ENCODE measurements at places on chromosomes 2 and 18.

- DNase-seq: no peak
Observed at GRCh38 chr18:5982332-5982731, 87.0 kb upstream of the TMEM200C start.

DNA sequence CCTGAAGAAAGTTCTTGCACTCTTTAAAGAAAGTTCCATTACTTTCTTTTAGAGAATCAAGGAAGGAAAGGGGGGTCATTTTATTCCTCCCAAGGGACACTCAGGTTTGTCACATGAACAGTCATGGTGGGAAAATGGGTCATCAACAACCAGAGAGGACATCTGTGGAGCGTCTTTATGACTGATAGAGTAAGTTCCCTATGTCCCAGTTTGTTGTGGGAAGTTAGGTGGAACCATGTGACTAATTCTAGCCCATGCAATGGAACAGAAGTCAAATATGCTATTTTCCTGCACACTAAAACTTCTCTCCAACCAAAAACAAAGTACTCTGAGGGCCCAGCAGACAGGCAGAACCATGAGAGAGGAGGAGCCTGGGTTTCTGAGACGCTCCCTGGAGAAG, 165.6 kb upstream of the SERTAD2 start:
- DNase-seq: no peak

DNA sequence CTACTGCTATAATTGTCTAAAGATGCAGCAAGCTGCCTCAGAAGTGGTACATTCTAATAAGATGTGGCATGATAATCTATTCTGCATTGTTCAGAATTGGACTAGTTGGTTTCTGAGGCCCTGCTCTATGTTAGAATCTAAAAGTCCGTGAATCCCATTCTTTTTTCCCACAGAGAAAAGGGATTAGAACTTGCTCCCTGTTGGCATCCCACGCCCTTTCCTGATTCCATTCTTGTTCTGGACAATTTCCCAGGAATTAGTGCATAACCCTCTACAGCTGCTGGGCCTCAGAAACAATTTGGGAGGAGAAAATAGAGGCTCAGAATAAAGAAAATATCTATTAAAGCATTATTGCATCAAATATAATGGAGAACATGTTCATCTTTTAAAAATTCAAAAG, 282.7 kb downstream of the NRXN1 start:
- DNase-seq: no peak

- peak; percentile 35 for DNase-seq
Observed at GRCh38 chr2:1787755-1788477, 43.6 kb upstream of the PXDN start.

DNA sequence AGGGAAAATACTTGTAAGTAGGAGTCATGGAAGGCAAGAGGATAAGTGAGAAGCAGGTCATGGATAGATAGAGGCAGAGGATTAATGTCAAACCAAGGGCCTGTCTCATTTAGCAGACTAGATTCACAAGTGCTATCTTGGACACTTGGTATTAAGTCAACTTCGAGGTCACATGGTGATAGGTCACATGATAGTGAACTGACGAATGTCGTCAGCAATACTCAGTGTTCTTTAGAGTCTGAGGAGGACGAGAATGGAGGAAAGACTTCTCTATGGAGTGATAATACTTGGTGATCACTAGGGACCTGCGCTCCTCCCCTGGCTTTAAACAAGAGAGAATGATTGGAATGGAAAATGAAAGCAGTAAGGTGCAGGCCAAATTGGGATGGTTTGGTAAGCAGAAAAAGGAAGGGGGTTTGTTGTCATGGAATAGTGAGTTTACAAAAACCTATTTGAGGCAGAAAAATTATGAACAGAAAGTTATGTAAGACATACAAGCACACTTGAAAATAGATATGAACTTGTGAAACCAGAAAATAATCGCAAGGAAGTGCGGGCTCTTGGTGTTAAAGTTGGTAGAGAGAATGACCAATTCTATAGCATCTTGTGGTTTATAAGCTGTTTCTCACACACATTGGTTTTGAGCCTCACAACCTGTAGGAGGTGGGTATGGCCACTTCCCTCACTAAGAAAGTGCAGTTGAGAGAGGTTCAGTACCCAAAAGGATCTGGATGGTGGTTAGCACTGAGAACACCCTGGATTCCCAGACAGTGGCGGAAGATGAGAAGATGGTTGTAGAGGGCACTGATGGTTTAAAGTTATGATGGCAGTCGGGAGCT, 141.5 kb downstream of the WDSUB1 start:
- no peak for DNase-seq

- DNase-seq: no peak
Observed at GRCh38 chr18:27823053-27823452, 353.9 kb downstream of the CDH2 start.

GRCh38 chr2:74596584-74596983, 42.1 kb downstream of the DOK1 start:
- DNase-seq: no peak

GRCh38 chr2:9717886-9718451, 87.2 kb upstream of the YWHAQ start:
- DNase-seq: no peak

DNA sequence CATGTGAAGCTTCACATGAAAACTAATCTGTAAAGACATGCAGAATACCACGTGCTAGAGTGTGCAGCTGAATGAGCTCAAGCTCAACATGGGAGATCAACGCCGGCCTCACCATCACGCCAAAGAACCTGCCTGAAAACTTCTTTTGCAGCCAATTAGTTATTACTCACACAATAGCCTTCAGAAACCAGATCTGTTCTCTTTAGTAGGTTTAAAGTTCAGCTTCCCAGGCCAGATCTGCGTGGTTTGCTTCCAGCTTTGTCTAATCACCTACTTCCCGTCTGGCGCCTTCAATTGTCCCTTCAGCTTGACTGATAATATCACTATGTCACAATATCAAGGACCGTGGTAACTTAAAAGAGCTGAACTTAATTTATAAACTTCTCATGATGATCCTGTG, 68.0 kb upstream of the ZNF236 start:
- no peak for DNase-seq

- no peak for DNase-seq
Observed at GRCh38 chr18:46343931-46344372, 239.8 kb downstream of the HAUS1 start.

GRCh38 chr2:120765678-120766469, 30.2 kb downstream of the GLI2 start:
- DNase-seq: no peak

- no peak for DNase-seq
Observed at GRCh38 chr2:190930411-190930810, 49.8 kb downstream of the GLS start.

GRCh38 chr2:11750917-11751316, 4.5 kb downstream of the LPIN1 start:
- no peak for DNase-seq

GRCh38 chr2:175624785-175625184, 377.3 kb downstream of the LNPK start:
- no peak for DNase-seq

- DNase-seq: no peak
Observed at GRCh38 chr2:119489232-119489952, 34.9 kb downstream of the SCTR start.

- DNase-seq: no peak
Observed at GRCh38 chr2:218853766-218854165, 5.8 kb upstream of the WNT6 start.

DNA sequence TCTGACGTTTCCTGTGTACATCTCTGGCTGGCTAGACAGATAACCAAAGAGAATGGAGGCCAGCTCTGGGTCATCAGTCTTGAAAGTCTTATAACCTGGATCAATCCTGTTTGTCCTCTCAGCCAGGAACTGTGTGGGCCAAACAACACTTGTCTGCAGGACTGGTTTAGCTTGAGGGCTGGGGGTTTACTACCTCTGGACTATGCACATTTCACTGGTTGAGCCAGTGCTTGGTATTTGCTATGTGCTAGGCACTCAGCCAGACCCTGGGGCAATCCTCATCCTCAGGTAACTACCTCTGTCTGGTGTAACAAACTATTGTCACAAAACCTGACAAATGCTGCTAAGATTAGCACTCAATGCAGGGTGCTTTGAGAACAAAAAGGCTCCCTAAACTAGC, 169.7 kb downstream of the HAUS1 start:
- DNase-seq: no peak

DNA sequence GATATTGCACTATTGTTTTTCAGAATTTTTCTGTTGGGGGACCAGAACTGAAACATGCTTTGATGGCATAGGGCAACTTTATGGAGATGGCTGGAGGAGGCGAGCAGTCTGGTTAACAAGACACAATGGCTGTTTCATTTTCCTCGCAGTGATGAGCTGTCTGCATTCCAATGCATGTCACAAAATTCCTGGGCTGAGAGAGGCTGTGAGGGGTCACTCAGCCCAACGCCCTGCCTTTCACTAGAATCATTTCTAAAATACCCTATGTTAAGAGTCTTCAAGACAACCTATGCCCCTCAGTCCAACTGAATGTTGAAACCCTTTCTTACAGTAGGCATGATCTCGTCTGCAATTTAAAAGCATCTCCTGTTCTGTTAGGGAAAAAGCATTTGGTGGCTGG, 1090.0 kb downstream of the BCL11A start:
- no peak for DNase-seq

DNA sequence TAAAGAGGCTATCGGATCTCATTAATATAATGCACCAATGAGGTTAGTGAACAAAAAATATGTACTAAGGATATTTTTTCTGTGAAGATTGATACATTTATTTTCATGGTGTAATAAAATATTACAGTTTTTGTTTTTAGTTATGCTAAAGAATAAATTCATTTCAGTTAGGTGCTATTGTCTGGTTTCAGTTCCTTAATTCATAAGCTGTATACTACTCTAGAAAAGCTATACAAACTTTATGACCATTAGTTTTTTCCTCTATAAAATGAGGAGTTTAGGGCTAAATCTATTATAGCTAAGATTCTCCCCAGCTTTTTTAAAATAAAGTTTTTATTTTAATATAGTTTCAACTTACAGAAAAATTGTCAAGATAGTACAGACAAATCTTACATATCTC, 1311.7 kb upstream of the NXPH2 start:
- no peak for DNase-seq

DNA sequence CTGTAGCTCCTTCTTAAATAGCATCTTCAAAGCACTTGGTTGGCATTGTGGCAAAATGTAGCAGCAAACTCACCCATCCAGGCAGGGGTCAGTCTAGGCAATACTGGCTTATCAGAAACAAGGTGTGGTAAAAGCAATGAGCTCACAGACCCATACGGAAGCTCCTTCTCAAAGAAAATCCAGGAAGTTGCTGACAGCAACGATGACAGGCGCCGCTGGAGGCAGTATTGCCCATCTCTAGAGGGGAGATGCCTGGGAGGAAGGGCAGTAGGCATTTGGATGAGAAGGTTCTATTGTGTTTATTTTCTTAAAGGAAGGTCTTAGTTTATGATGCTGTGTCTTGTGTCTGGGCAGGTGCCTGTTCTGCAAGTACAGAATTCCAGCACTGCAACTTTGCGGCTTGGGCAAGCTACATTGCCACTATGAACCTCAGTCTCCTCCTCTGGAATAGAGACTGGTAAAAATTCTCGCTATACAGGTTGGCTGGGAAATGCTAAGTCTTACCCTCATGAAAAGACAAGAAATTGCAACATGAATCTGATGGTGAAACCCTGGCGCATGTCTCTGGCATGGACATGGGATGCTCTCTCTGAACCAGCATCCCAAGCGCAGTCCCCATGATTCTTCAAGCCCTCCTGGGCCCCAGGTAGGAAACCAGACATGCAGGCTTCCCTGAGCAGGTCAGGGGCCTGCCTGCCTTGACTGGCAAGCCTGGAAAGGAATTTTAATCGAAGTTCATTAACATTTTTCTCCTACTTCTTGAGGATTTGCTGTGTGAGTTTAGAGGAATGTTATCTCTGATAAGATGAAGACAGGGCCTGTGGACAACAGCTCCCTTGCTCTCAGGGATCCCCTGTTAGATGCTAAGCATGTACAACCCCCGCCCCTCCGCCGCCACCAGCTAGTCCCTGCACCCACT, 156.0 kb downstream of the TFCP2L1 start:
- no peak for DNase-seq

- DNase-seq: no peak
Observed at GRCh38 chr18:38459131-38459994, 893.8 kb upstream of the CELF4 start.

Measured in NCI-H1436 treated with DMSO at 0.1 percent for 48 hours (cell line).